Uterus (tissue), 4 donors: ENCODE measurements at places on chromosomes 4 and X.
A peak's percentile ranks its signal among the peaks of the same experiment; 100 is the strongest.

- no peak for DNase-seq
These were observed 804.9 kb downstream of the RAB28 start for GRCh38 chr4:12679217-12679616.

GRCh38 chrX:139932073-139932900 lies 566 bp downstream of the ATP11C start:
- peak; percentile 44 for DNase-seq

- DNase-seq, result no peak
These were observed 102.0 kb downstream of the CBR4 start for GRCh38 chr4:168908093-168908492.

DNA sequence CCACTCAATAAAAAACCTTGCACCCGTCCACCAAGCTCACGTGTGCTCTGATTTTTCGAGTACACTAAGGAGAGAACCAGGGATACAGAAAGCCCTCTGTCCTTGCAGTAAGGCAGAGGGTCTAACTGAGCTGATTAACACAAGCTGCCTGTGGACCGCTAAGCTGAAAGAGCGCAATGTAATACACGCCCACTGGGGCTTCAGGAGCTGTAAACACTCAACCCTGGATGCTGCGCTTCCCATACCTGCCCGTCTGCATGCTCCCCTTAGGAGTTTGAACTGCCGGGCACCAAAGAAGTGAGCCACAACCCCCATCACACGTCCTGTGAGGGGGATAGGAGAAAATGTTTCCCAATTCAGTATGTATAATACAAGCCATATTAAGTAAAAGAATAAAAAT lies 664.8 kb downstream of the PCDH18 start:
- DNase-seq, result no peak

DNA sequence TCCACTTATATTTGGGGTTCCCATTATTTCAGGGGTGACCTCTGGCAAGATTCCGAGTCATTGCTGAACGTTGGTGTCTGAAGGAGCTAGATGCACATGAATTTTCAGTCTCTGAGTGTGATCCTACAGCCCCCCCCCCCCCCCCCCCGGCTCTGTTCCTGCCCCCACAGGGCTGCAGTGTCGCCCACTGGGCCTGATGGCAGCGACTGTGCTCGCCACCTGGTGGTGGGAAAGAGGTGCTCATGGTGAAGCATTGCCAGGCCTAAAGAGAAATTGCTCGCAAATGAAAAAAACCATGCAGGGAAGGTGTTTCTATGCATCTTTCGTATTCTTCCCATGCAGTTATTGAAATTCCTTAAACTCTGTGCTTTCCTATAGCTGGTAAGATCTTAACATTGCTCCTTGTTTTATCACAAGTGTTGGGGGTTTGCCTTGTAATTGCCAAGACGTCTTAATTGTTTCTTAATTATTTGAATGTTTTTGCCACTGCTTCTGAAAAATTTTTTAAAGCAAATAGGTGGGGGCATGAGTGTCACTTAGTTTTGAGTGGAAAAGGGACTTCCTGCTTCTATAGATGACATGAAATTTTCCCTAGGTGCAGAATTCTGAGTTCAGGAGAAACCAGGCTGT lies 63.2 kb downstream of the CLDN22 start:
- DNase-seq, result peak; percentile 58

GRCh38 chrX:135605906-135606305 lies 85.4 kb downstream of the INTS6L start:
- DNase-seq, result no peak

GRCh38 chrX:30196322-30196721 lies 19.0 kb upstream of the MAGEB2 start:
- no peak for DNase-seq

- DNase-seq, result no peak
These were observed 195.0 kb downstream of the ZNF330 start for GRCh38 chr4:141415651-141416050.

DNA sequence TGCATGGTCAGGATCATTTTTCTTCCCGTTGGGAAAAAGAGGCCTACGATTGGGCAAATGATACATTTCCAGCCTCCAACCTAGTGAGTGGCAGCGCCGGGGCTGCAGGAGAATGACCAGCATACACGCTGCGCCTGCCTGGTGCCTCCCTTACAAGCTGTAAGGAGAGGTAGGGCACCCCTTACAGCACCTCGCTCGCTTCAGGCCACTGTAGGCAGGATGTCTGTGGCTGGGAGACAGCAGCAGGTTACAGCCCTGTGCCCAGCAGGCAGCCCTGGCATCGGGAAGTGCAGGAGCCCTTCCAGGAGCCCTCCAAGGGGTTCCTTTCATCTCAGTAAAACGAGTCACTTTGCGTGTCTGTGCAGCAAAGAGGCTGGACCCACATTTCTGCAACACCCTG lies 88.4 kb downstream of the EVC start:
- DNase-seq, result no peak

DNA sequence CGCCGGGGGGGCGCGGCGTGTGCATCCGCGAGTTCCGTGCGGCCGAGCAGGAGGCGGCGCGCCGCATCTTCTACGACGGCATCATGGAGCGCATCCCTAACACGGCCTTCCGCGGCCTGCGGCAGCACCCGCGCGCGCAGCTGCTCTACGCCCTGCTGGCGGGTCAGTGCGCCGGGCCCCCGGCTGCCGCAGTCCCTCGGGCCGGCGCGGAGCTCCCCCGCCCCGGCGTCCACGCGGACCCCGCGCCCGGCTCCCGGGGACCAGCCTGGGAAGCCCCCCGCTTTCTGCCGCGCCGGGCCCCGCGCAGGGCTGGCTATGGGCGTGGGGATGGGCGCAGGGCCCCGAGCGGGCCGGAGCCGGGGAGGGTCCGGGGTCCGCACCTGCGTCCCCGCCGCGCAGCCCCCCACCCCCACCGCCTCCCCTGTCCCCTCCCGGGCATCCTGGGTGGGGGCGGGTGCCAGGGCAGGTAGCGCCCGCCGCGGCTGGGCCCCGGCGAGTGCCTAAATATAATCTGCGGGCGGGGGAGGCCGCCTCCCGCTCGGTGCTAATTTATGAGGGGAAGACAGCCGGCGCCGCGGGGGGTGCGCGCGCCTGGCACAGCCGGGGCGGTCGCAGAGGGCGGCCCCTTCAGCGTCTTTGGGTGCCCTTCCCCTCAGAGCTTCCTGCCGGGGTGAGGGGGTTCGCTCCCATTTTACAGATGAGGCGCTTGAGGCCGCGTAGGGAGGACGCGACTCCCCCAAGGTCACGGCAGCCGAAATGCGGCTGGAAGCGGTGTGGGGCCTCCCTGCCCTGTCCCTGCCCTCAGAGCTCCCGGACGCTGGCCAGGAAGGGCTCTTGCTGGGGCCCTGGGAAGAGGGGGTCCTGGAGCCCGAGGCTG lies 837 bp downstream of the NAT8L start:
- DNase-seq, result no peak

DNA sequence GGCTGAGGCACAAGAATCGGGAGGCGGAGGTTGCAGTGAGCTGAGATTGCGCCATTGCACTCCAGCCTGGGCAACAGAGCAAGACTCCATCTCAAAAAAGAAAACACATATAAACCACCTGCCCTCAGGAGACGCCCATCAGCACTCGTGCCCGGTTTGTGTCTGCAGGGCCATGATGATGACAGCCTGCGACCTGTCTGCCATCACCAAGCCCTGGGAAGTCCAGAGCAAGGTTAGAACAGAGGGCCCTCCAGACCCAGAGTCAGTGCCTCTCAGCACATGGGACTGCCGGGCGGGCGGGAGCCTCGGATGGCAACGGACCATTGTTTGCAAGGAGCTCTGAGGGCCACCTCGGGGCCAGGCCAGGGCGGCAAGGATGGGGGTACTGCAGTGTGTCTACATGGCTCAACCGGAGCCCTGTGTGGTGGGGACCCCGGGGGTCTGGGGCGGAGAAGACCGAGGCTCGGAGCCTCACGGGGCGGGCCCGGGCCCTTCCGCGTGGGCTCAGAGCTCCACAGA lies 9.3 kb downstream of the ATP5ME start:
- DNase-seq, result no peak

DNA sequence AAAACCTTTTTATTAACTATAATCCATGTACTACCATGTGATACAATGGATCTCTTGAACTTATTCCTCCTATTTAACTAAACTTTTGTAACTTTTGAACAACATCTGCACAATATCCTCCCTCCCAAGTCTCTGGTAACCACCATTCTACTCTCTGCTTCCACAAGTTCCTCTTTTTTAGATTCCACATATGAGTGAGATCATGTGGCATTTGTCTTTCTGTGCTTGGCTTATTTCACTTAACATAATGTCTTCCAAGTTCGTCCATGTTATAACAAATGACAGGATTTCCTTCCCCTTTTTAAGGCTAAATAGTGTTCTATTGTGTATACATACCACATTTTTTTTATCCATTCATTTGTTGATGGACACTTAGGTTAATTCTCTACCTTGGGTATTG lies 28.1 kb downstream of the DCAF8L1 start:
- no peak for DNase-seq

DNA sequence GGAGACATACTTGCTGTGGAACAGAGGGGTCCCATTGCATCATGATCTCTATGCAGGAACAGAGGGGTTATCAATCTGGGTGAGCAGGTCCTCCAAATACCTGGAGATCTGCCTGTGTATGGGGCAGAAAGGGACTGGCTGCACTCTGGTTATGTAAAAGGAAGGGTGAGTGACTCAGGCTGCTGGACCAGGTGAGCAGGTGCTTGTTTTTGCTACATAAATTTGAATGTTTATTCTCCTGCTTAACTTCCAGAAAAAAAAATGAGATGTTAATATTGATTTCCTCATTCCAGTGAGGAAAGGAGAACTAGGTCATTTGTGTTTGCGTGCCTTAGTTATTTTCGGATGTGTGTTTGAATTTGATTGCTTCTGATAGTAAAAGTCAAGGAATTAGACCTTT lies 225.8 kb upstream of the TRAM1L1 start:
- DNase-seq, result no peak

- no peak for DNase-seq
These were observed 46.1 kb upstream of the GPR78 start for GRCh38 chr4:8534129-8534528.

DNA sequence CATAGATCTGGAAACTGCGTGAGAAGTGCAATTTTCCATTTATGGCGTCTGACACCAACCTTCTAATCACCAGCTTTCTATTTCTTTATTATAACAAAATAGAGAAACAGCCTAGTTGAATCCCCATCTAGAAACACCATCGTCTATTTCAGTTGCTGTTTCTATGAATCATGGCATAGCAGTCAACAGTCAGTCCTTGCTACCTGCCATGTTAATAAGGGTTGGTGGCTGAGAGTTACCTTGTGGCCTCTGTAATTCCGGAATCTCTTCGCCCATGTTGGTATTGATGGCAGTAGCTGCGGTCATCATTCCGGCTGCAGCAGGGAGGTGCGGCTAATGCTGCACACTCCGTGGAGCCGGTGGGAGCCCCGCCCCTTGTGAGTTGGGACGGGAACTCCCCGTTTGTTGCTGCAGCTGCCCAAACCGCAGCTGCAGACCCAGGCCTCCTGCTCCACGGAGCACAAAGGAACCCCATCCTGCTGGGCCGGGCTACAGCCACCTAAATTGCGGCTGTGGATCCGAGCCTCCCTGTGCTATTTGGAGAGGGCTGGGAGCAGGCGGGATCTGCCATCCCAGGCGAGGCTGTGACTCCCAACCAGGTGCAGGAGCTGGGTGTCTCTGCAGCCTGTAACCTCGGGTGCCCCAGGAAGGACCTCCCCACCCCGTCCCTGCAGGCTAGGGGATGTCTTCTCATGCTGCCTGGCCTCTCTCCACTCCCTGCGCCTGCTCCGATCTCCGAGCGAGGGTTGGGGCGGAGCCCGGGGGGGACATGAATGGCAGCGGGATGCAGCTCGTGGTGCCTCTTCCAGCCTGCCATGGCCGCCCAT lies 115.4 kb upstream of the STK26 start:
- no peak for DNase-seq

- no peak for DNase-seq
These were observed 18.4 kb downstream of the MAGEB17 start for GRCh38 chrX:16185725-16186136.

- DNase-seq, result peak; percentile 70
These were observed 4.2 kb downstream of the PRDM8 start for GRCh38 chr4:80201252-80202151.

GRCh38 chr4:21420166-21420565 lies 528.4 kb downstream of the KCNIP4 start:
- no peak for DNase-seq

- no peak for DNase-seq
These were observed 1722.9 kb upstream of the PCDH10 start for GRCh38 chr4:131426023-131426758.

DNA sequence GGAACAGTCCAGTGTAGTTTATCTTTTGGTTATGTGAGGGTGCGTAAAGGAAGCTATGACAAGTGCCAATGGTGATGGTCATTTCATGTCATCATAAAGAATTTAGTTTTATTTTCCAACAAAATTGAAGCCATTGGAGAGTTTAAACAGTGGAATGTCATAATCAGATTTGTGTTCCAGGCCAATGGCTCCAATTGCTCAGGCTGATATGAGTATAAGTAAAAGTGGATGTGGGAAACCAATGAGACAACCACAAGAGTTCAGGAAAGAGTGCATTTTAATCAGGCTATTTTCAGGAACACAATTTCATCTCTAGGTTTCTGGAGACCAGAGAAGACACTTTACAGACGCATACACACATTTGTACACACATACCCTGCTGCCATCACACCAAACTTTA lies 20.7 kb downstream of the SPANXC start:
- no peak for DNase-seq

- no peak for DNase-seq
These were observed 320.1 kb downstream of the BCOR start for GRCh38 chrX:39777623-39778025.

GRCh38 chr4:107276052-107276451 lies 239.9 kb upstream of the DKK2 start:
- DNase-seq, result no peak

DNA sequence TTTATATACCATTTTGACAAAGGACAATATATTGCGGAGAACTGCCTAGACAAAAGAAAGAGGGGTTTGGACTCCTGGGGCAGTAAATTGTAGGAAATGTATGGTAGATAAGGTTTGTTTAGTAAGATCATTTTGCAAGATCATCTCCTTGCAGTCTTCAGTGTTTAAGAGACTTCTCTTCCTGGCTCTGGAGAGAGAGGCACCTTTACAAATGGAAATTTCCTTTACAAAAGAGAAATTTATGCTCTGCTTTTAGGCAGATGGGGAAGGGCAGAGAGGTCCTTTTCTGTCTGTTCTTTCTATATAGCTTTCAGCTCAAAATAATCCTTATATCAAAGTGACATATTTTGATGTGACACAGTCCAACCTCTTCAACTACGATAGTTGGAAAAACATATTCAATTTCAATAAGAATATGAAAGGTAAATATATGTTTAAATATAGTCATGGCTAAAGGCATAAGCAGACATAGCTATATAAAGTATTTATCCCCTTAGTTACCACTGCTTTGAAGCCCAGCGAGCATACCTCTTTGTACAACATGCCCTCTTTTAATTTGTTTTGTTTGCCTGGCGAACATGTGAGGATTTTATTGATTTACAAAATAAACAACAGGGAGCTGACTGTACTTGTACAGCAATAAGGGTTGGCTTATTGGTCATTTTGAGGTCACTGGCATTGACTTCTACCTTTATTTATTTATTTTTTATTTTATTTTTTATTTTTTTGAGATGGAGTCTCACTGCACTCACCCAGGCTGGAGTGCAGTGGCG lies 65.2 kb downstream of the TRIM2 start:
- no peak for DNase-seq
